ENCODE measurements at places on chromosomes 7 and 10. TPM values are rescaled to one million over a fixed set of nuclear protein-coding genes. Genes with fewer than 3 reads are reported as not detected.
A peak's percentile ranks its signal among the peaks of the same experiment; 100 is the strongest.

GRCh38 chr10:102965311-102965851 lies 47.3 kb downstream of the CNNM2 start:
- DNase-seq: peak; percentile 26

GRCh38 chr10:132744839-132745238 lies 41.1 kb downstream of the NKX6-2 start:
- no peak for DNase-seq

DNA sequence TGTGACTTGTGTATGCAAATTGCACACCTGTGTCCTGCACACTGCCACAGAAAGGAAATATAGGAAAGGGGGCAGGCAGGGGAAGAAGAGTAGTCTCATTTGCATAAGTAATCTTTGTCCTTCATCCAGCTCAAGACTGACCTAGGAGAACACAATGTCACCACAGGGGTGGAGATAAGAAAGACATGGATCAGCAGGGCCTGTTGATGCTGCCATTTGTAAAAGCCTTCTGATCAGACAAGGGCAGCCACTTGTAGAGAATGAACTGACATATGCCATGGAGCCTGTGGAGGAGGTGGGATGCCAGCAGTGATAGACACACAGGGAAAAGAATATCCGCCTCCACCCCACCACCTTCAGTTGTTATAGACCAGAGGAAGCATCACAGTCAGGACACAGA lies 528.9 kb downstream of the HTR7 start:
- no peak for DNase-seq

DNA sequence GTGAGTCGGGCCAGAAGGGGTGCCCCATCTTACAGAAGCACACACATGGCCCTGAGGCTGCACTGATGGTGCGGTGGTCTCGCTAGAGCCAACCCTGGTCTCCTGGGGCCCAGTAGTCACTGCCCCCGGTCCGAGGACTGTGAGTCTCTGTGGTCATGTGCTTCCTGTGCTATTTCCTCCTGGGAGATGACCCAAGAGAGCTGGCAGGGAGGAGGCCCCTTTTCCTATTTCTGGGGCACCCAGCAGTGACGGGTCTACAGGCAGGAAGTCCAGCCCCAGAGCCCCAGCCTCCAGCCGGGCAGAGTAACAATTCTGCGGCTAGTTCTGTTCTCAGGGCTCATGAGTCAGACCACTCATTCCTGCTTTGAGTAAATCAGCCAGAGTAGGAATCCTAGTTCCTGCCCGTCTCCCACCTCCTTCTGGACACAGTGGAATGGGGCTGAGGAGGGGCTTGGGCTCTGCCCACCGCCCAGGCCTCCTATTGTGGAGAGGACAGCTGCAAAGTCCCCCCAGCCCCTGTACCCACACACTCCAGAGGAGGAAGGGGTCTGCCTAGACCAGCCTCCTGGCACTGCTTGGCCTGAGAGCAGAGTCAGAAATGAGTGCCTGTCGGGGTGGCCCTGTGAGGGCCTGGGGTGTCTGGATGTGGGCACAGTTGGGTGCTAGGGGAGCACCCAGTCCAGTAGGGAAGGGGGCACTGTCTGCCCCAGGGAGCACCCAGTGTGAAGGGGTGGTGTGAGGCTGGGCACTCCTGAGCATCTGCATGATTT lies 80.5 kb upstream of the PPIF start:
- peak; percentile 91 for DNase-seq

- DNase-seq: no peak
Observed at GRCh38 chr7:30502470-30503251, 2.0 kb downstream of the GGCT start.

GRCh38 chr10:107163076-107163855 lies 1.2 kb downstream of the SORCS1 start:
- no peak for DNase-seq

DNA sequence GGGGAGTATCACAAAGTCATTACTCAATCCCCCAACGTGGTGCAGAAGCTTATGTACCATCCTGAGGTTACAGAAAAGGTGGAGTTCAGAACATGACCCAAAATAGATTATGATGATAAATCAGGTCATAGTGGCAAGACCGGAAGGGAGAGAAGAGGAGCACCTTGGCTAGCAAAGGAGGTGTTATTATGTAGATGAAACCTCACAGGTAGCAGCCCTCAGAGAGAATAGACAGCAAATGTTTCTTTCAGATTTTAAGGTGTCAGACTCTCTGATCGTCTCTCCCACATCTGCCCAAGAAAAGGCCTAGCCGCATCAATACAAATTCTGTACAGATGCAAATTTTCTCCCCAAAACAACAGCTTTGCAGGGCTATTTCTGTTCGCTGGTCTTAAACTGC lies 88.3 kb upstream of the SEMA3D start:
- DNase-seq: no peak

DNA sequence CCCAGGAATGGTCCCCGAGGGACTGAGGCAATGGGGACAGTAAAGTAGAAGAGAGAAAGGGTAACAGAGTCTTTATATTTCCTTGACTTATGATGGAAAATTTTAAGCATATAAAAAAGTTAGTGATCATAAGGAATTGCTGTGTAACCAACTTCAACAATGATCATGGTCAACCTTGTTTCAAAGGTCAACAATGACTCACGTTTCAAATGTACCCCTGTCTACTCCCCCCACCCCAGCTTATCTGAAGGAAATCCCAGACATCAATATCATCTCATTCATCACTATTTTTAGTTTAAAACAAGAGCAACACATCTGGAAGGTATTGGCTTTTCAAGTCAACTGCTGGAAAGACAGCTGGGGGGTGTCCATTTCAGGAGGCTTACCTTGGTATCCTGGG lies 92.9 kb downstream of the SMURF1 start:
- peak; percentile 24 for DNase-seq

DNA sequence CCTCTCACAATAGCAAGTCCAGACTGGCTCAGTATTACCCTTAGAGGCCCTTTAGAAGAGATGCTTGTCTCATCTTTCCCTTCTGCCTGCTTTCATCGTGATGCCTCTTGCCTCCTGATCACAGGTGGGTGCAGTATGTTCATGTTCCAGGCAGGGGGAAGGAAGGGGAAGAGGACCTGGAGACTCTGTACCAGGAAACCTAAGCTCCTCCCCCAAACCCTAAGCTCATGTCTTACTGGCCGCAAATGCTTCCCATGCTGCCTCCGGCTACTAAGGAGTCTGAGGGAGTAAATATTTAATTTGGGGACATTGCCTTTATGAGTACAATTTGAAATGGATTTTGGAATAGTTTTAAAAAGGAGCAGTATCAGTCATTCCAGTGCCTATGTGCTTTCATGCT lies 192.6 kb downstream of the CDCA7L start:
- no peak for DNase-seq

DNA sequence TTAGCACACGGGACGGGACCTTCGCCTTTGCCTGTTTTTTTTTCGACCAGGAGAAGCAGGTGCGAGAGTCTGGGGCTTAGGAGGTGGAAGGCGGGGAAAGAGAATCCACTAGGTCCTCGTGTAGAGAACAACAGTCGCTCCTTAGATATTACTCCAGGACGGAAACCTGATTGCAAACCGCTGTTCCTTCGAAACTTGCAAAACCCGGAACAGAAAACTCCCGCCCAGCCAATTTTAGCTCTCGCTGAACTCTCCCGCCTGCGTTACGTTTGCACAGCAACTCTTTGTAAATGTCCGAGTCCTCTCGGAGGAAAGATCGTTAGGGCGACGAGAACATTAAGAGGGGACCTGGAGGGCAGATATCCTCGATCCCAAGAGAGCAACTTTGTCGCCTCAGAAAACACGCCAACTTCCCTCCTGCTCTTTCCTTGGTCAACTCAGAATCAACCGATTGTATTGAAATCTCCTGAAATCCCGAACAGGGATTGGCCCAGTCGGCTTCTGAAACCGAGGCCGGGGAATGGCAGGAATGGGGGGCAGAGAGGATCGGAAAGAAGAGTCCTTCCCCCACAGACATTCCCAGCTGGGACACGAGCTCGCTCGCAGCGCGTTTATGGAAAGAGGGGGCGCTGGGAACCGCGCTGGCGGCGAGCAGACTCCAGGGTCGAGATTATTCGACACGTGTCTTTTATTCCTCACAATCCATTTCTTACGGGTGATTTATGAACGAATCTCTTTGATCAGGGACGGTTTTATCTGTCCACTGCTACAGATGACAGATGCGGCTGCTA lies 9.9 kb downstream of the TWIST1 start:
- peak; percentile 81 for DNase-seq

DNA sequence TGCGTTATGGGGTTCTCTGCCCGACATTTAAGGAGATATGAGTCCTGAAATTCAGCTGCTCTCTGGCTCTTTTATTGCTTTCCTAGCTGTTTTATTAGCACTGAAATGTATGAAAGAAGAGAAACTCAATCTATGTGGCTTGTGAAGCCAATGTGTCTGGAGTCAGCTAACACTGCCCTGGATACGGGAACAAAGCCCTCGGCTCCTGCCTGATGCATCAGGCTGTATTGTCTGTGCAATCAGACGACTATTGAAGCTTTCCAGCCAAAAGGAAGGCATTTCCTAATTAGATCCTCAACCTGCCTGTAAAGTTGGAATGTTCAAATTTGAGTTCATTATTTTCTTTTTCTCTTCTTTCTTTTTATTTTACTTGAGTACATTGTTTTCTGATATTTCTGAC lies 22.0 kb upstream of the TM9SF3 start:
- no peak for DNase-seq

GRCh38 chr10:18140149-18140956 lies at the start of gene CACNB2:
CACNB2 (plus strand) TSS chr10:18140424.
- DNase-seq: peak; percentile 67

- no peak for DNase-seq
Observed at GRCh38 chr7:49497471-49497870, 276.0 kb upstream of the VWC2 start.

DNA sequence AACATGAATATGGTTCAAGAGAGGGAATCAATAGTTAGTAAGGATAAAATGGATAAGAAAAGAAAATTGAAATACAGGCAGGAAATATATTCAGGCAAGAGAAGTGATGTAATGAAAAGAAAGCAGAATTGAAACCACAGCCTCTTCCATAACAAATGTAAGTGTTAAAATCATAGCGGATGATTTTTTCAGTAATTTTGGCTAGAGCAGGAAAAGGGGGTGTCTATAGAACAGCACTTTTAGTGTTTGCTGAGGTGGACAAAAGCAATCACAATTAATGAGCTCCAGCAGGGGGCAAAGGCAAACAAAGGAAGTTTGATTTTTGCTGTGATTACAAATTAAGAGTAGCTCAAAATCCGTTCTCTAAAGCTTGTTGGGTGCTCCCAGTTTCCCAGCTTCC lies 79.0 kb downstream of the TRIL start:
- DNase-seq: no peak

GRCh38 chr7:39623732-39624441 lies 515 bp downstream of the RALA start:
- no peak for DNase-seq

GRCh38 chr10:79266084-79266483 lies 81.2 kb upstream of the PPIF start:
- DNase-seq: no peak

DNA sequence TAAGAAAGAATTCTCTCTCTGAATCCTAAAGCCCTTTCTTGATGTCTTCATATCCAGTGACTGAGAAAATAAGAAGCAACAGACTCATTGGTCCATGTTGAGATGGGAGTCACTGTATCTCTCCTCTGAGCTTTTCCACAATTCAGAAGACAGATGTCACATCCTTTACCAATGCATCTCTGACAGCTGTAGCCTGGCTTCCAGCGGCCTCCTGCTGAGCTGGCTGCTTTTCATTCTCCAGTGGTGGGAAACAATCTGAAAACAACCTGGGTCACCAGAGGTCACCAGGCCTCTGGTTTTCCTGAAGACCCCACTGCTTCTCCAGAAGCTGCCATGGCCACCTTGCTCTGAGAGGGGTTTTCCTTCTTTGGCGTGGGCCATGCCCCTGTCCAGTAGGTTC lies 18.3 kb upstream of the RPA3 start:
- DNase-seq: no peak

- peak; percentile 15 for DNase-seq
Observed at GRCh38 chr7:41855798-41856197, 152.9 kb upstream of the INHBA start.

GRCh38 chr10:96721207-96721572 lies 876 bp upstream of the PIK3AP1 start:
- DNase-seq: no peak

DNA sequence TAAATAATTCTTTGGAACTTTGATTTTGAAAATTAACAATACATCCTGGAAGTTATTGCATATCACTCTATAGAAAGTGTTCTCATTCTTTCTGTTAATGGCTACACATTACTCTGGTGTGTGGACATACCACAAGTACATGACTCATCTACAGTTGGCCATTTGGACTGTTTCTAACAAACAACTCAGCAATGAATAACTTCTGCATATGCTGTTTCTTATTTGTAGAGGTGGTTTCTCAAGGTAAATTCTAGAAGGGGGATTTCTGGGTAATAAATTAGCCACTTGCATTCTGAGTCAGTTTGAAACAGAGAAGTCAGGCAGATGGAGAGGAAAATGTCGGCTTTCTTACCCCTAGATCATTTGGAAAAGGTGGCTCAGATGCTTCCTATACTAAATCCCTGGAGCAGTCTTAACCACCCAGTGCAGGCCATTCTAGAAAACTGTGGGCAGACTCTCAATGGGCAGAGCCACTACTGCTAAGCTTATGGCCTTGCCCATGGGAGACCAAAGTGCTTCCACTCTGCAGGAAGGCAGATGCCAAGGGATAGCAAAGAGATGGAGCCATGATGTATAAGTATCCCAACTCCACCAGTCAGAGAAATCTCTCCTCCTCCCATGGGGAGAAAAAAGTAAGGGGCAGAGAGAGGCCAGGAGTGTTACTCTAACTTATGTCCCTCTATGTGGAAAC lies 194.0 kb upstream of the PLPP4 start:
- no peak for DNase-seq

DNA sequence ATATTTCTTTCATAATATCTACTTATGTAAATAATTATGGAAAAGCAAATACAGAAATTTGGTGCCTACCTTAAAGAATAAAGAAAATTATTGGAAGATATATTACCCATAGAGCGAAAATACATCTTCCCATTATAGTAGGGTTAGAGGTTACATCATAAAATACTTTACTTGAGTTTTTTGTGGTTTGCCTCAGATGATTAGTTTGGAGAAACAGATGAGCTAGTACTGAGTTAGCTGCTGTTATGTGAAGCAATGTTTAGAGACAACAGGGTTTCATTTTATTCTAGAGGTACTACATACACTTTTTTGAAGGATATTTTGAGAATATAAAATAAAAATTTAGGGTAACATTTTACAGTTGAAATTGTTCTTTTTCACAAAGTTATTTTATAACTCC lies 2.9 kb upstream of the MLLT10 start:
- no peak for DNase-seq

The DMBT1 gene
- total RNA-seq: under 0.01 TPM

The ADAM22 gene
- 2.4 TPM for total RNA-seq

The PHYHIPL gene
- total RNA-seq: not detected

The PAX4 gene
- not detected for total RNA-seq

The TMEM176A gene
- total RNA-seq: not detected

The CRHR2 gene
- not detected for total RNA-seq

The MEIG1 gene
- total RNA-seq: not detected

The EBF3 gene
- 14.7 TPM for total RNA-seq

The COL13A1 gene
- total RNA-seq: 6.0 TPM

The PIK3CG gene
- not detected for total RNA-seq

Data from fibroblast of the aortic adventitia (primary cell).